ENCODE measurements at places on chromosomes 4 and X.

DNA sequence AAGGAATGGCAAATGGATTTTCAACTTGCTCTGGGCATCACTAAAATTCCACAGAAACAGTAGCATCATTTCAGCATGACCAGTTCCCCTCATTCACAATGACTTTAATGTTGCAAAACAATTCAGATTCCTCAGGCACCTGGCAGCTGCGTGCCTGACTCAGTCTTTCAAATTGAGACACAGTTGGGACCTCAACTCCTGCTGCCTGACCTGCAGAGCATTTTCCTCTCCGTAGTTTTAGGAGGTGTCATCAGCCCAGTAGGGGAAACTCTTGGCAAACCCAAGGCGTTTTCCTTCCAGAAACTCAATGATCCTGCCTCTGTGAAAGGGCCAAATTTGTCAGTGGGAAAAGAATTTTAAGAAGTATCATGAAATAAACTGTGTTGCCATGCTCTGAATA is 388.9 kb downstream of the SPRY1 start:
- DNase-seq, result no peak

GRCh38 chr4:33930497-33930896 is 2313.8 kb downstream of the ARAP2 start:
- DNase-seq, result no peak

DNA sequence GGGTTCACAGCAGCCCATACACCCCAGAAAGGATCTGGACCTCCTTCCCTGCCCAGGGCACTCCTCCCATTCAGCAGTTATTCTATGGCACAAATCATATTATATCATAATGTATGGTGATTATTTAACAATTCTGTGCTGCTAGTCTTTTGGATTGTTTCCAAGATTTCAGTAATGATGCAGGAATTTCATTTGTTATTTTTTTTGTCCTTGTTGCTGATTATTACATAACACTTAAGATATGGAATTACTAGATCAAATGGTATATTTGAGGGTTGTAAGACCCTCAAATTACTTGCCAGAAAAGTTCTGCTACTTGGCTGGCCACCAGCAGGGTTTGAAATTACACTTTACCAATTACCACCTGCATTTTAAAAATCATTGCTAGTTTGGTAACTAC is 36.4 kb downstream of the QDPR start:
- no peak for DNase-seq

DNA sequence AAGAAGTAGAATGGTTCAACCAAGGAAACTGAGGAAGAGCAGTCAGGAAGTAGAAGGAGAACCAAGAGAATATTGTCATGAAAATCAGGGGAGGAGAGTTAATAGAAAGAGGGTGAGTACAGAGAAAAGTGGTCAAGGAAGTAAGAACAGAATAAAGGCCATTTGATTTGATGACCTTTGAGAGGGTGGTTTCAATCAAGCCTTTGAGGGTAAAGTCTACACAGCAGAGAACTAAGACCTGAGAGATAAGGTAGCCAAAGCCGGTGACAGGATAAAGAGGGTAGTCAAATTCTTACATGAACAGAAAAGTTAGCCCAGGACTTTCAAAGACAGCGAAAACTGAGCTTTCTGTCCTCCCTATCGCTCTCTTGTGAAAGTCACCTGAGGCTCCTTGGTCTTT is 34.6 kb upstream of the FGF16 start:
- DNase-seq, result no peak

DNA sequence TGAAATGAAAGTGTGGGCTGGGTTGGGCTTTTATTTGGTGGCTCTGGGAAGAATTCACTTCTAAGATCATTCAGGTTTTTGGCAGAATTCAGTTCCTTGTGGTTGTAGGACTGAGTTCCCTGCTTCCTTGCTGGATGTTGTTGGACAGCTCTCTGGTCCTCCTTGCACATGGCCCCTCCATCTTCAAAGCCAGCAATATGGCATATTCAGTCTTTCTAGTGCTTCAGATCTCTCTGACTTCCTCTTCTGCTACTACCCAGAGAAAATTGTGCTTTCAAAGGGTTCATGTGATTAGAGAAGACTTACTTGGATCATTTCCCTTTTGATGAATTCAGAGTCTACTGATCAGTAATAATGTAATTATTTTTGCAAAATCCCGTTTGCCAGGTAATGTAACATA is 12.8 kb upstream of the IGFBP7 start:
- no peak for DNase-seq

Measured in GM06990 (cell line).